Stimulated activated CD8-positive, alpha-beta memory T cell treated with anti-CD3 and anti-CD28 coated beads, Interleukin-2, amount 100 ng/mL, for 48 hours (primary cell): ENCODE measurements at places on chromosomes 11 and 22.

DNA sequence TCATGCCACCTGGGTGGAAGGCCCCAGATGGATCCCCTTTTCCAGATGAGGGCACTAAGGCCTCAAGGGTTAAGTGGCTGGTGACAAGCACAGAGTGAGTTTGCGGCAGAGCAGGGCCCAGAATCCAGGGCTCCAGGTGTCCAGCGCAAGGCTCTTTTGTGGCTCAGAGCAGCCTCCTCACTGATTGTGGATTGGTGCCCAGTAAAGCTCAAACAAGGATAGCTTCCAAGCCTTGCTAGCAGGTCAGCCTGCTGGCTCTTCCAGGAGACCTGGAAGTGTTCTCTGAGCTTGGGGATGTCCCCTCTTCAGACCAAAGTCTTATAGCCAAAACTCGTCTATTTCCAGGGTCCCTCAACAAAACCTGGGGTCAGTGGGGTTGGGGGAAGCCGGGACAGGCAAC is 167.6 kb upstream of the SYT13 start:
- no peak for DNase-seq

- peak; percentile 78 for DNase-seq
Observed at GRCh38 chr11:9535189-9535781, 38.2 kb upstream of the WEE1 start.

- DNase-seq, result no peak
Observed at GRCh38 chr22:39655004-39655579, 84.5 kb downstream of the CACNA1I start.

- DNase-seq, result no peak
Observed at GRCh38 chr11:116353589-116353988, 419.2 kb downstream of the BUD13 start.

DNA sequence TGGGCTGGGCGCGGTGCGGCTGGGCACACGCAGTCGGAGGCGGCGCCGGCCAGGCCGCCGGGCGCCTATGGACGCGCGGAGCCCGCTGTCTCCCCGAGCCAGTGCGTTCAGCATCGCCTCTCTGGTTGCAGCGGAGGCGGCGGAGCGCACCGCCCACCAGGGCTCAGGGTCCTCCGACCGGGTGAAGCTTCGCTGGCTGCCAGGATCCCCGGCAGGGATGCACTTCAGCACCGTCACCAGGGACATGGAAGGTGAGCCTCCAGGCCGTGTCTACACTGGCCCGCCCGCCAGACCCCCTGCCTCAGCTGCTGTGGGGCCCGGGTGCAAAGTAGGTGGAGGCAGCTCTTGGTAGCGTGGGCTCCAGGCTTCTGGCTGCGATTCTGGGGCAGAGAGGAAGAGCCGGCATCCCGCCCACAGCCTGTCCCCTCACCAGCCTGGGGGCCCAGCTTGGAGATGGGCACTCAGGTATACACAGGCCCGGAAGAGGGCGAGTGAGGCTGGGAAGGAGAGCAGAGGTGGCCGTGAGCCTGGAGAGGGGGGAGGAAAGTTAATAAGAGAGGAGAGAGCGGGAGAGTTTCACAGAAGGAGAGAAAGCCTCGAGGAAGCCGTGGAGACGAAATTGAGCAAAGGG is 1.0 kb upstream of the TBX1 start:
- no peak for DNase-seq

DNA sequence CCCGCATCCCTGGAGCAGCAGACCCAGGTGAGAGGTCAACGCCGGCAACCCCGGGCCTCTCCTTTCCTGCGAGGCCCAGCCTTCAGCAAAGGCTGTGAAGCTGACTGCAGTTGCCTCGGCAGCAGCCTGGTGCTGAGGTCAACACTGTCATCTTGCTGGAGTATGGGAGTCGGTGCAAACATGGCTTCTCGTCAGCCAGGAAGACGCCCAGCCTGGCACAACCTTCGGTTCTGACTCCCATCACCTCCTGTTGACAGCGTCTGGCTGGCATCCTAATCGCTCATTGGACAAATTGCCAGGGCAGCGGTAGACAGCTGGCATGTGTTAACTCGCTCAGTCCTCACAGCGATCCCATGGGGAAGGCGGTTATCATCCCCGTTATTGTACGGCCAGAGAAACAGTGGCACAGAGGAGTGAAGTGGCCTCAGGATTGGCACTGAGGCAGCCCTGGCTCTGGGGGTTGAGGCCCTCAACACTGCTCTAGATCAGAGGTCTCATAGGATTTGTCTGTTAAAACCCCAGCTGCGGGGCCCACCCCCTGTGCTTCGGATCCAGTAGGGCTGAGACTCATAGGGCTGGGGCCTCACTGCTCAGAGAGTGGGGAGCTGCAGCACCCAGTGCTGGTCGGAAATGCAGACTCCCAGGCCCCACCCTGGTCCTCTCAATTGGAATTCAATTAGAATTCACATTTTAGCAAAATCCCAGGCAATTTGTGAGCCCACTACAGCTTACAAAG is 39.3 kb upstream of the TP53I11 start:
- no peak for DNase-seq

GRCh38 chr11:57499413-57499982 is 16.0 kb downstream of the SLC43A1 start:
- DNase-seq, result peak; percentile 46

DNA sequence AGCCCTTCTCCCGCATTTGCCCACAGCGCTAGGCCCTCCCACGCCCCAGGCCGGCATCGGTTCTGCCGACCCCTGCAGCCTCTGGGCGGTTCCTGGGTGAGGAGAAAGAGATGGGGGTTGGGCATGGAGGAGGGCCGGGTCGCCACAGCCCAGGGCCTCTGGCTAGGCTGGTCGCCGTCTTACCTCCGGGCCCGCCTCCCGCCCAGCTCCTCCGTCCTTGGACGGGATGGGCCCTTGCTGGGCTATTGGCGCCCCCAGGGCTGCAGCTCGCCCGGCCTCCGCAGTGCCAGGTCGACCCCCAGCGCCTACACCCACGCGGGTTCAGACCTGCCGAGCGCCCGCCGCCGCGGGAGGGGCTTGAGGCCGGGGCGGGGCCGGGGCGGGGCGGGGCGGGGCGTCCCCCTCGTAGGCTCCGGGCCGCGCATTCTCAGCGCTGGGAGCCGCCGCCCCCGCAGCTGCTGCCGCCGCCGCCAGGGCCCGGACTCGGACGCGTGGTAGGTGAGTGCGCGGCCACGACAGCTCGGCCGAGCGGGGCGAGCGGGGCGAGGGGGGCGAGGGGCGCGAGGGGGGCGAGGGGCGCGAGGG is at the start of gene CD151:
Gene CD151 (plus strand): TSS at position 424 of the 585 bp plus-strand sequence. CDS start 3,118 bp downstream, outside the sequence.
- DNase-seq, result peak; percentile 52

DNA sequence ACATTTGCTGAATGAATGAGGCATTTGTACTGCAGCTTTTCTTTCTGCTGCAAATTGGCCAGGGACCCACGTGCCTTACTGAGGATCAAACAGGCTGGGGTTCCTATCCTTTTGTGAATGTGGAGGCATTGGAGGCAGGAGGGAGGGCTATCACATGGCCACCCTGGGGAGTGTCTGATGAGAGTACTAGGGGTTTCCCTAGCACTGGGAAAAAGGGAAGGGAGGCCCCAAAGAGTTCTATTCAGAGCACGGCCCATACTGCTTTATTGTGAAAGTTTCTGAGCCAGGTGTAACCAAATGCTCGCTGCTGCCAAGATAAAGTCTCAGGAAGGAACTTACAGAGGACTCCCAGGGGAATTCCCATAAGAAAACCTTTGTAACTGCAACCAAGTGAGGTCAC is 78.4 kb upstream of the ANO1 start:
- DNase-seq, result no peak

- DNase-seq, result no peak
Observed at GRCh38 chr11:113377681-113378412, 9.7 kb upstream of the ANKK1 start.

DNA sequence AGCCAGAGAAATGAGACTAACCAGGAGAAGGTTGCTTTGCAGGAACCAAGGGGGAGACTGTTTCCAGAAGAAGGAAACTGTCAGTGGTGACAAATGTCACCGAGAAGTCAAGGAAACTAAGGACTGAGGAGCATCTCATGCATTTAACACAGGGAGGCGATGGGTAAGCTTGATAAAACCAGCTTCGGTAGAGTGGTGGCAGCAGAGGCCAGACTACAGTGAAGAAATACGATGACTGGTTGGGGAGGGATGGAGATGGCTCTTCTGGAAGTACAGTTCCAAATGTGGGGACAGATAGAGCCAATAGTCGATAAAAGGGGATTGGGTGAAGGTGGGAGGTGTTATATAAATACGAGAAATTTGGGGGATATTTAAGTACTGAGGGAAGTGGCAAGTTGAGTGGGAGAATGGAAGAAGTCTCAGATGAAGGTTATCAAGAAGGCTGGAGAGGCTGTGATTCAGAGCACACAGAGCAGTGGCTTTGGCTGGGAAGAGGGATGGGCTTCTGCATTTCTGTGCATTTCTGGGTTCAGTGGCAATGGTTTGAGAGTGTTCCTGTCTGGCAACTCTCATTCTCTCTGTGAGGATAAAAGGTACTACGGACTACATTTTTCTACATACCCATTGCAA is 29.2 kb downstream of the SC5D start:
- DNase-seq, result no peak

DNA sequence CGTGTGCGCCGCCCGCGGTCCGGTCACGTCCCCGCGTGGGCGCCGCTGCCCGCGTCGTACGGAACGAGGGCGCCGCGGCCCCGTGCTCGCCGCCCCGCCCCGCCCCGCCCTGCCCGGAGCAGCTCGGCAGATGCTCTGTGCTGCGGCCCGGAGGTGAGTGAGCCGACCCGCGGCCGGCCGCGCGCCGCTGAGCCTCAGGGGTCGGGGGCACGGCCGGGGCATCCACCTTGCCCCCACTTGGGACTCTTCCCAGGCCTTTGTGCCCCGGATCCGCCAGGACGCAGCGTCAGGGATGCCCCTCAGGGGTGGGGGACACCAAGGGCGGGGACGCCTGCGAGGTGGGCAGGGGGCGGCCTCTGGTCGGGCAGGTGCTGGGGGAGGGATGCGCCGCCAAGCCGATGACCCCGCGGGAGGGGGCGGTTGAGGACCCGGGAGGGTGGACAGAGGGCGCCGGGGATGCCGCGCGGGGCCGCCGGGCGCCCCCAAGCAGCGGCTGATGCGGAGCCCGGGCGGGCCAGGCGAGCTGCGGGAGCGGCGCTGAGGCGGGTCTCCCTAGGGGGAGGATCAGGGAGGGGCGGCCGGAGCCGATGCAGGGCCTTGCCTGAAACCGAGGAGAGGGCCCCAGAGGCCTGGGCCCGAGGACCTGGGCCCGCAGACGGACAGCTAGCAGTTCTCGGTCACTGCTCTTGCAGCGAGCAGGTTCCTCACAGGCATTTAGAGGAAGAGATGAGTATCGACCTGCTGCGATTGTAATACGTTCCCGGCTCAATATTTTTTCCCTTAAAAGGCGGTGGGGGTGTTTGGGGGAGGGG is at the start of gene GNAZ:
Gene GNAZ (plus strand): TSS at position 102 of the 812 bp plus-strand sequence. CDS start 25,177 bp downstream, outside the sequence.
- DNase-seq, result no peak

GRCh38 chr11:96338910-96339705 is 3.9 kb downstream of the MAML2 start:
- no peak for DNase-seq

DNA sequence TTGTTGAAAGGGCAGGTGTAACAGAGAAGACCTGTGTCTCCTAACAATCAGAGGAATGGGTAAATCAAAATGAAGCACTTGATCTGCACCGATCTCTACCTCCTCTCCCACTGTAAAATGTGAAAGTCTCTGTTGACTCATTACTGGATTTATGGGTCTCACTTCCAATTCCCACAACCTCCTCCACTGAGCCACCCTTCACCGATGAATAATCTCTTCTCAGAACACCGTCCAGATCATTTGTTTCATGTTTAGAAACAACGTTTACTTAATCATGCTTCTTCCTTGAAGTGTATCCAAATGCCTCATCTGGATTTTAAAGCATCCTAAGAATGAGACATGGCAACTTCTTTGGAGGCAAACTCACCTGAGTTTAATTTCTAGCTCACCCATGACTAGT is 643.6 kb downstream of the ETS1 start:
- no peak for DNase-seq

DNA sequence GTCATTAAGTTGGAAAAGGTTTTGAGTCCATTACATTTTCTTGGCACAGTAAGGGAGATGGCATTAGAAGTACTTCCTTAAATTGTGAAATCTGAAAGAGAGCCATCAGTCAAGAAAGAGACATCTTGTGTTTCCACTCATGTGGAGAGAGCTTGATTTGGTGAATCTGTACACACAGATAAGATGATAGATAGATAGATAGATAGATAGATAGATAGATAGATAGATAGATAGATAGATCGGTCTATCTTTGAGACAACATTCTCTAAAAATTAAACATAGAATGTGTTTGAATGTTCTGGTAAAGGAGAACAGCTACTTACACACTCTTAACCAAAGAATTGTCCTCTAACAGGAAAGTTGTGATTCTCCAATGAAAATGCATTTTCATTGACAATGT is 76.2 kb downstream of the TTC17 start:
- DNase-seq, result no peak

- no peak for DNase-seq
Observed at GRCh38 chr11:123176785-123177184, 18.3 kb downstream of the CLMP start.

DNA sequence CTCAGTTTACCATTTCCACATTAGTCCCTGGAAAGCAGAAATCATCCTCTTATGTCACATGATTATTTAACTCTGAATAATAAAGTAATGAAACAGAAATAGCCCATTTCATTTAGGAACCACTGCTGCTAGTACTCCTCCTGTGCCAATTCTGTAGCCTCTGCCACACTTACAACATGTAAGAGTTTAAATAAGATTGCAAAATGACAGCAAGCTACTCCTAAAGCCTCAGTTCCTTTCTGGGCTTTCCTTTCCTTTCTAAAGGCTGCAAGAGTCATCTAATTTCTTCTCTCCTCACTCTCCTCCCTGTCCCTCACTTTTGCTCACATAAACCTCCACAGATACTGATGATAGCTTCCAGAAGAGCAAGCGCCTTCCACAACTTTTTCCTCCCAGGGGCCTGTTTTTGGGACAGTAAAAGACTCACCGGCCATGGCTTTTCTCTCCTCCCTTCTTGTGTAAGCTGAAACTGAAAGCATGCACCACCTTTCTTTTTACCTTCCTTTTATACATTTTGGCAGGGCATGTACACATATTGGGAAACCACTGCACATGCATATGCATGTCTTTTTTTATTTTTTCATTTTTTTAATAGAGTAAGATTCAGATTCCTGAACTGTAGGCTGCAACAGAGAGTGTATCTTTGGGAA is 38.5 kb downstream of the CARD18 start:
- no peak for DNase-seq

DNA sequence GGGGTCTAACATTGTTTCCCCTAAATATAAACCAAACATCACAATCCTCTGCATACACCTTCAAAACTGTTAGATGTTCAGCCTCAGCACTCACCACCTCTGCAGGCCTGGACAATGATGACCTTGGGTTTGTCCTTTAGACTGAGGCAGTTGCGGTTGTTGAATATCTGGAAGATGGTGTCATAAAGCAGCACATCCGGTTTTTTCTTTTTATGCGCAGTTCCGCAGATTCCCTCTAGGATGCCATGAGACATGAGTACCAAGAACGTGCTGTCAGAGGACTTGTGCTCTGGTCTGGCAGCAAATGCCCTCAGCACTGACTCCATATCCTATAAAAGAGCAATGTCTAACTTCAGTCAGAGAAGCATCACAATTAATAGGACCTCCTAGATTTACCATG is 22.8 kb downstream of the CASP5 start:
- DNase-seq, result no peak
